Mucosa of gallbladder (tissue), 1 donor: ENCODE measurements at places on chromosomes 7 and 10. TPM values are rescaled to one million over a fixed set of nuclear protein-coding genes. Genes with fewer than 3 reads are reported as not detected.

Gene MDFIC
- 13.7 TPM for total RNA-seq

Gene INPP5A
- total RNA-seq: 44.4 TPM

Gene A1CF
- 34.2 TPM for total RNA-seq

Gene MALRD1
- total RNA-seq: 2.3 TPM

Gene CPSF4
- total RNA-seq: 29.0 TPM

Gene ZNF777
- total RNA-seq: 13.7 TPM

Gene FXYD4
- 1.6 TPM for total RNA-seq

Gene ZSCAN25
- 16.8 TPM for total RNA-seq

Gene MYL10
- not detected for total RNA-seq

Gene SPDYE2B
- total RNA-seq: not detected

Gene TAS2R3
- 1.5 TPM for total RNA-seq

Gene CALML5
- not detected for total RNA-seq

Gene GIMAP2
- total RNA-seq: 19.1 TPM

GRCh38 chr7:55549457-55549856 lies 22.8 kb downstream of the VOPP1 start:
- no peak for DNase-seq

DNA sequence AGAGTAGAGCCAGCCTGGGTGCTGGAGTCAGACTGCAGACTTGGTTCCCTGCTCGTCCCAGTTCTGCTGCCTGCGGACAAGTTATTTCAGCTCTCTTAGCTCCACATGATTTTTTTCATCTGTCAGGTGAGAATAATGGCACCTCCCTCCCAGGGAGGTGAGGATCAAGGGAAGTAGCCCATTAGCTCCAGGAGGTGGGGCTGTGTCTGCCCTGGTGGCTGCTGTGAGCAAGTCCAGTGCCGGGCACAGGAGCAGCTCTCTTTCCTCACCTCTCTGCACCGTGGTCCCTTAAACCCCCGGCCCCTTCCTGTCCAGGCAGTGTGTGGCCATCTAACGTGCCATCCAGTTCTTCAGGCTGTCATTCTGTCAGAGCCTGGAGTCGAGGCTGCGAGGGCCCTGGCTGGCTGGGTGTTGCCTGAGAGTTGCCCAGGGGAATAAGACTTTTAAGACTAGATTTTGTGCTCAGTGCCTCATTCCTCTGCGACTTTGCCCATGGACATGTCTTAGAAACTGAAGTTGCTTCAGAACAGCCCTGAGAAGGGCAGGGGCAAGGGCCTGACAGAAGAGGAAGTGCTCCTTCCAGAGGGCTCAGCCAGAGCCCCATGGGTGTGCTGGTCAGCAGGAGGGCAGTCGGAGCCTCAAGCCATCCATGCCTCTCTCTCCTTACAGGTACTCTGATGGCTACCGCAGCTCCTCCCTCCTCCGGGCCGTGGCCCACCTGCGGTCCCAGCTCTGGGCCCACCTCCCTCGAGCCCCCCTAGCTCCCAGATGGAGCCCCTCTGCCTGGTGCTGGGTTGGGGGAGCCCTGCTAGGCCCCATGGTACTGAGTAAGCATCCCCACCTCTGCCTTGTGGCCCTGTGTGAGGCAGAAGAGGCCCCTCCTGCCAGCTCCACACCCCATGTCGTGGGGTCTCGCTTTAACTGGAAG lies 5.0 kb downstream of the ABCB8 start:
- DNase-seq: no peak

DNA sequence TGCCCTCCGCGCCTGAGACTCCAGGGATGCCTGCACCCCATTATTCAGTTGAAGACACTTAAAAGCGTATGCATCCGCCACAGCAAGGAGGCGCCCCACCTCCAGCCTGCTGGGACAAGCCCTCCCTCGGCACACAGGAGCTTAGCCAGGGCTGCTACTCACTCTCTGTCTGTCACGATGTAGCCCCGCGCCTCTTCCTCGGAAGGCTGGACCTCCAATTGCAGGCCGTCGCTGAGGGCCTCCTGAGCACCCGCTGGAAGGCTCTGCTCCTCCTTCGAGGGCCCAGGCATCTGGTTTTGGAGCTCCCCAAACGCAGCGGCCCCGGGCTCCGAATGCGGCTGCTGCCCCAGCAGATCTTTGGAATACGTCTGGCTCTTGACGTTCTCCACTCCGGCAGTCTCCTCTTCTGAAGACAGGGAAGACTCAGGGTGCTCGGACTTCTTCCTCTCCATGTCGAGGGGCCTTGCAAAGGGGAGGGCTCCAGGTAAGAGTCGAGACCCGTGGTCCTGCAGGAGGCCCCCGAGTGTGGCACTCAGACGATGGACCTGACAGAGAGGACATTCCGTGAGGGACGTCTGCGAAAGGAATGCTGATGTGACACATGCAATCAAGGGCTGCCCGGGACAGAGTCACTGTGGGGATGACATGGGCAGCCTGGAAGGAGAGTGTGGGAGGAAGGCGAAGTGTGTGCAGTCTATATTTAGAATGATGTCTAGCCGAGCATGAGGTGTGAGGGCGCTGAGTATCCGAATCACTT lies 453.9 kb downstream of the PTPRN2 start:
- DNase-seq: no peak

DNA sequence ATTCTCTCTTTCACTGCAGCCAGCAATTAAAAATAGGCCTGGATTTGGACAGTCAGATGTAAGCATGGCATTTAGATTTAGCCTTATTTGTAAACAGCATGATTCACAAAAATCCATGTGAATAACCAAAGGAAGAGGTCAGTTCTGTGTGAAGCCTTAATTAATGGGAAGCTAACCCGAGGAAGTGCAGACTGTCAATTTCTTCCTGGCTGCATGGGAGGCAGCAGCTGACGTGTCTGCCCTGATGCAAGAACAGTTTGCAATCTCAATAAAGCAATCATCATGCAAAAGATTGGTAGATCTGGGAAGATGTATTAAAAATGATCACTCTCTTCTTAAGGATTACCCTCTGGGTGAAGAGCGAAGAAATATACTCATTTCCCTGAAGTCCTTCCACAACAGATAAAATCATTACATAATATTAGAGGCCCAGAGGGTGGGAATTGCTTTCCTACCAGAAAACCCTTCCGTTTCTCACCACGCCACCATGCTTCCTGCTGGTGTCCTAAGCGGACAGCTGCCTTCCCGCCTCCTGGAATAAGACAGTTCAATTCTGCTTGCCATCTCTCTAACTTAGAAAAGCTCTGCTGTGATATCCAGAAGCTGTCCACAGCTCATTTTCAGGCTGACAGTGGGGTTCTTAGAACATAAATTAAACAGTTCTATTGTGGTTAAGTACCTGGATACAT lies 526.7 kb upstream of the NRP1 start:
- no peak for DNase-seq

DNA sequence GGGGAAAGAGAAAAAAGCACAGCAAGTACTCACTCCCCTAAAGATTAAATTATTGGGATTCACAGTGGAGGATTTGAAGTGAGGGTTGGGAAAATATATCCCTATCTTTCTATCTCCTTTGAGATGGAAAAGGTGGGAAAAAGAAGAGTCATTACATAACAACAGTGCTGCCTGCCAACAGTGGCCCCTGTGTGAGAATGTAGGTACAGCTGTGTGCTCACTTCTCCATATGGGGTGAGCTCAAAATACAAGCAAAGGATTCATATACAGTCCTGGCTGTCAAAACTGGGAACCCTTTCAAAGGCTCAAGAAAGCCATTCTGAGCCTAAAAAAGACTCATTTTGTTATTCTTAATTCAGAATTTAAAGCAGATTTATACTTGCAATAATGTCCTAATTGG lies 458.5 kb downstream of the GPAM start:
- no peak for DNase-seq

GRCh38 chr10:133123050-133123745 lies 35.5 kb downstream of the ADGRA1 start:
- no peak for DNase-seq

GRCh38 chr10:8325024-8325980 lies 270.8 kb downstream of the GATA3 start:
- no peak for DNase-seq

GRCh38 chr7:36547416-36547815 lies 157.8 kb downstream of the ANLN start:
- DNase-seq: no peak

GRCh38 chr7:128790315-128791041 lies 1.3 kb upstream of the CCDC136 start:
- DNase-seq: no peak

DNA sequence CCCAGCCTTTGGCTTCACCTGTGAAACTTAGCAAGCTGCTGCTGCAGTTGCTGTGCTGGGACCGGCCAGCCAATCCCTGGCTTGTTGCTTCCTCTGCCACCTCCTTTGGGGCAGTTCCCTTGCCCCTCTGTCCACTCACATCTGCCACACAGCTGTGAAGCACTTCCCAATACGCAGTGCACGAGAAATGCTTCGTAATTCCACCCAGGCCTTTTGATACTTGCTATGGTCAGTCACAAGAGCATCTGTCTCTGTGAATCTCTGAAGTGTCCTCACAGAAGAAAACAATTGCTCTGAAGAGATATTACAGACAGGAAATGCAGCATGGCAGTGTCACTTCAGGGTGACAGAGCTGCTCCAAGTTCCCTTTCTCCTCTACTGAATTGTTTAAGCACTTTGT lies 208.5 kb downstream of the PTEN start:
- DNase-seq: no peak

GRCh38 chr7:140584195-140584851 lies 56.3 kb downstream of the DENND2A start:
- no peak for DNase-seq

- no peak for DNase-seq
Observed at GRCh38 chr7:132118641-132119040, 457.6 kb downstream of the PLXNA4 start.

- no peak for DNase-seq
Observed at GRCh38 chr10:33653584-33654367, 319.3 kb upstream of the NRP1 start.

- DNase-seq: no peak
Observed at GRCh38 chr7:117017017-117017451, 63.7 kb downstream of the ST7 start.

DNA sequence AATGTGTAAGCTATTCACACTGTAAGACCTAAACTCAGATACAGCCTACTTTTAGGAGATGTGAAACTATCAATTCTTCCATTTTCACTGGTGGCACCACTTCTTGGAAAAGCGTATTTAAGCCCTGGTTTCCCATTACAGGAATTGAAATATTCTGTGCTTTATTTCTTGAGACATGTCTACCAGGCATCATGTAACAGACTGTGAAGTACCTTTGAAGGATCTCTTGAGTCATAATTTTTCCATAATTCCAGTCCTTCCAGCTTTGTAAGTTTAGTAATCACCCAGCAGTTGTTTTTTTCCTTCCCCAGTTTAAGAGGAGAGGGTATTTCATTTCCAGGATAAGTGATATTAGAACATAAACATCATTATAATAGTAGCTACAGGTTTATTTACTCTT lies 186.0 kb upstream of the PRPS1L1 start:
- DNase-seq: no peak

DNA sequence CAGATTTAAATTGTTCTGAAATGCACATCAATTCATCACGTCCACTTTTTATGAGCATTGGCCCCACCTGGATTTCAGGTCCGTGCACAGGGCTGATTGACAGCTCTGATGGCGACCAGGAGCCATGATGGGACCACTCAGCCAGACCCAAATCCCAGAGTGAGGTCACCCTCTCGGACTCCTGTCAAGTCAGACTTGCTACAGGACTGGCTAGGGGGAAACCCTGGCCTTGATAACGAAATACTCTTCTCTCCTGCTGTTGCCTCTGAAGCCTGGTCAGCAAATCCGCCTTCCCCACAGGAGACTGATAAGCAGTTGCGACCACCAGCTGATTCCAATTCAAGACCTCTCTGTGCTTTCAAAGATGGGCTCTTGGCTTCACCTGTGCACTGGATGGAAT lies 76.4 kb downstream of the CARD11 start:
- no peak for DNase-seq

DNA sequence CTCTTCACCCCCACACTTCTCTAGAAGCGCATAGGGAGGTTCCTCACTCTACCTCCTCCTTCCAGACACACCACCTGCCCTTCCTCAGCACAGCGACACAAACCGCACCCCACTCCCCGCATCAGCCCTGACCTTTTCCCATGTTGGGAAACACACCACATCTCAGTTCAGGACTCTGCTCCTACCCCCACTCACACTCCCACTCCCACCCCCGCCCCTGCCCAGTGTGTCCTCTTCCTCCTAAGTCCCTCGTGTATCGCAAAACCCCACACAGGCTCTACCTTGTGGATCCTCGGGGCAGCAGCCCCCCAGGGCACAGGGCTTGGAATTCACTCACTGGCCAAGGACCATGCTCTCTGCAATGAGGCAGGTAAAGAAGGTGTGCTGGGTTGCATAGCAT lies 4.2 kb upstream of the AOC1 start:
- DNase-seq: no peak

GRCh38 chr10:49610458-49611165 lies 502 bp downstream of the SLC18A3 start:
- no peak for DNase-seq

- DNase-seq: no peak
Observed at GRCh38 chr7:39971924-39972323, 21.9 kb downstream of the CDK13 start.

DNA sequence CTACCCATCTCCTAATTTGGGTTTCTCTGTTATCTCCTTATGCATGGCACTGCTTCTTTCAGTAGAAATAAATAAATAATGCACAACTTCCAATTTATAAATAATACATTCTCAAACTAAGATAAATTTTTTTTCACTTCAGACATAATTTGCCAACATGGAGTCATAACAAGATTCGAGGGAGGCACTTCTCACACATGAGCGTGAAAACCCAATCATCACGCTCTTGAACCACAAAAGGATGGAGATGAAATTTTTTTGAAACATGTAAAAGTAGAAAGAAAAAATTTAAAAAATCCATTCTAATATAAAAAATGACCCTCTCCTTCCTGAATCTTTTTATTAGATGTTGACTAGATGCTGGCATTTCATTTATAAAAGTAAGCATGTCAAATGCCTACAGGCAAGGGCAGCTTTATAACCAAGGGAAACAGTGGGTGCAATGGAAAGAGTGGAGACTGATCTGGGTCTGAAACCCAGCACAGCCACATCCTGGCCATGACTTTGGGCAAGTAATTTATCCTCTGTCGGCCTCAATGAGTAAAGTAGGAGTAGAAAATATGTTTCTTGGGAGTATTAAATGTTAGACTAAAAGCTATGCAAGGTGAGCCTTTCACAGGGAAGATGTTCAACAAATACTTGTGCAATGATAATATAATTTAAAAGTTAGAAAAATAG lies 185.0 kb downstream of the STK31 start:
- DNase-seq: no peak

GRCh38 chr10:113183573-113183972 lies 233.5 kb downstream of the TCF7L2 start:
- no peak for DNase-seq

DNA sequence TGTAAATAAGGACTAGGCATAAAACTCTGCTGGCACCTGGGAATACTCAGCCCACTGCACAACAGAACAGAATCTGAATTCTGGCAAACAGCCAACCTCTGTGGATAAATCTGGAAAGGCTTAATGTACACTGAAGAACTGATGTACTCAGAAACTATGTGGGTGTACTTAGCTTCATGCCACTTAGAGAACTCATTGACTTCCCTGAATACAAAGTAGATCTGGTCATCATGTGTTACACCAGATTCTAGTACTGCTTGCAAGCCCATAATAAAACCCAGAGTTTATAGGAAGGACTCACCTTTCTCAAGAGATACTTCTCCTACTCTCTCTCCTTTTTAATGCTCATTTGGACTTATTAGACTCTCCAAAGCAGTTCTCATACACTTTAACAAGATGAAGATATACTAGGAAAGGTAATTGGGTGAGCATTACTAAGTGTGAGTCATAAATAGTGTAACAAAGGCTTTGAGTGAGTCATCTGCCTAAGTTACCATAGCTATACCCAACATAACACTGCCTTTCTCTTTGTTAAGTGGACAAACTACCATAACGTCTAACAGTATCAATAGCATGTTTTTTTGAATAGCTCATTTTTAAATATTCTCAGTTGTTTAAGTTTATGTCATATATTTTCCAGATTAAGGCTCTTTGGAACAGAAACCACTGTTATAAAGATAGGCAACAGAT lies 309.1 kb downstream of the MDFIC start:
- DNase-seq: no peak
